ENCODE measurements at places on chromosomes 11 and 22.

DNA sequence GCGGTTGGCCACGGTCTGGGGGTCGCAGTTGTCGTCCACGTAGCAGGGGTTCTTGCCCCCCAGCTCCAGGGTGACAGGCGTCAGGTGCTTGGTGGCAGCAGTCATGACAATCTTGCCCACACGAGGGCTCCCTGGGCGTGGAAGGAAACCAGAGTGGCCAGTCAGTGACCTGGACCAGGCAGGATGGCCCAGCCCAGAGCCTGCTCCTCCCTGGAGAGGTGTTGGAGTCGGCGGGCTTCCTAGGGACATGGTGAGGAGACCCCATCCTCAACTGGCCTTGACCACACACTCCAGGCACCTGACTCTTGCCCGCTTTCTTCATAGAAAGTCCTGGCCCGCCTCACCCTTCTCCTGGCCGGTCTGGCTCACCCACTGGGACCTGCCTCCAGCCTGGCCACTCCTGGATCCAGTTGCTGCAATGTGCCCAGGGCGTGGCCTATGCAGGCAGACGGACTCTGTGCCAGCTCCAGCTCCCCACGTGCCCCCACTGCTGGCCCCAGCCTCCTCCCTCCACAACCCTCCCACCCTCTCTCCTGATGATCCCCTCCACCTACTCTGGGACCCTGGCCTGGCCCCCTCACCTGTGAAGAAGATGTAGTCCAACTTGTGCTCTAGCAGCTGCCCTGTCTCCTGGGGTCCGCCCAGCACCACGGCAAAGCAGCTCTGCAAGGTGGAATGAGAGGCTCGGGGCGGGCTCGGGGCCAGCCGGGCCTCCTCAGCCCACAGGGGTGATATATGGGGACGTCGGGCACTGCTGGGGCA lies 8.7 kb downstream of the ALDH3B2 start:
- DNase-seq: no peak

DNA sequence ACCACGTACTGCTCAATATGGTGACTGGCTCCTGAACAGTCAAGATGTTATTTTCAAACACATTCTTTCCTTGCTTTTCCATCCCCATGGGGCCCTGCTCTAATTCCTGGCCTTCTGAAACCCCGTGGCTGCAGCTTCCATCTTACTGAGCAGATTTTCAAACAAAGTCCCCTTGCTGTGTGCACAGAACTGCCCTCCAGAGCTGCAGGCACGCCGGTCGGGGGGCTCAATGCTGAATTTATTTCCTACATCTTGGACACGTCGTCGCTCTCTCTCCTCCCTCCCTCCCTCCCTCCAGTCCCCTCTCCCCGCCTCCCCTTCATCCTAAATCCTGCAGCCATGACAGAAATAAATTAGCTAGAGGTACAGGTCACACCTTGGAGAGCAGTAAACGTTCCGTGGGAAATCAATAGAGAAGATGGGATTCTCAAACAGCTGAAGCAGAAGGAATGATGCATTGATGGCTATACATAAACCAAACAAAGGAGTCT lies 243.1 kb upstream of the BLID start:
- DNase-seq: no peak

GRCh38 chr11:33825854-33826560 lies 51.7 kb upstream of the FBXO3 start:
- DNase-seq: no peak

DNA sequence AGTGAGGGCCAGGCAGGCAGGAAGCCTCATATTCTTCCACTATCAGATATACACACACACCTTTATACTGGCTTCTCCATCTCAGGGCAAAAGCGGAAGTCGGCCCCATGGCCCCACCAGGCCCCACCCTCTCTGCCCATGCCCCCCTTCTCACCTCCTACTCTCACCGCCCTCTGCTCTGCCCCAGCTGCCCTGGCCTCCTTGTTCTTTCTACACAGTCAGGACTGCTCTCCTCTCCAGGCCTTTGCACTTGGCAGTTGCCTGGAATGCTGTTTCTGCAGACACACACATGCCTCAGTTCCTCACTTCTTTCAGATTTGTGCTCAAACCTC lies 25.3 kb downstream of the OTOG start:
- peak; percentile 16 for DNase-seq

- no peak for DNase-seq
Measured at GRCh38 chr11:11467312-11467711, 114.3 kb upstream of the CSNK2A3 start.

GRCh38 chr11:61972112-61972671 lies 4.8 kb upstream of the FTH1 start:
- peak; percentile 28 for DNase-seq

DNA sequence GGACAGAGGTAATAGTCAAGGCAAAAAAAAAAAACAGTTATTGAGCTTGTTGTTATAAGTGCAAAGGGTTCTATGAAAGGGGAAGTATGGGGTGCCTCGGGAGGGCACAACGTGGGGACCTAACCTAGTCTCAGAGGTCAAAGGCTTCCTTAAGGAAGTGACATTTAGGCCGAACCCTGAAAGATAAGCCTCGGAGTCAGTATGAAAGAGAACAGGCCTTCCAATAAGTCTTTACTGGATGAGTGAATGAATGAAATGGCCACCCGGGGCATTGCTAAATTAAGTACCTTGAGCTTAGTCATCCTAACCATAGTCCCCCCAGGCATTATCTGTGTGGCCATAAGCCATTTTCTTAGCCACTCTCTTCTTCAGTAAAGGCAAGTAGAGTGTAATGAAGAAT lies 19.7 kb downstream of the FLI1 start:
- DNase-seq: no peak

GRCh38 chr11:59247531-59248227 lies 35.0 kb upstream of the MPEG1 start:
- no peak for DNase-seq

DNA sequence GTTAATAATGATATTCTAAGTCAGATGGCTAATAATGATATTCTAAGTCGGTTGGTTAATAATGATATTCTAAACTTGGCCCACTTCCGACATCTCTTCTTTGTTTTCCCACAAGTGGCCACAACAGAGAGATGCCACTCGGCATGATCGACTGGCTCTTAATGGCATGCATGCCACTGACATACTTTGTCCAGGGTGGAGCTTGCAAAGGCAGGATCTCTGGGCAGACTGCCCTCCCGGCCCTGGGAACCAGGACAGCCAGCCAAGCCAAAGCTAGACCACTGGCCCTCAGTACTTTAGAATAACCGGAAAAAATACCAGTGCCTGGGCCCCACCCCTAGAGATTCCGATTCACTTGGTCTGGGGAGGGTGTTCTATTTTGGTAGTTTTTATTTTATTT lies 78.1 kb downstream of the KIAA1671 start:
- no peak for DNase-seq

GRCh38 chr11:35752115-35752514 lies 89.5 kb downstream of the TRIM44 start:
- no peak for DNase-seq

DNA sequence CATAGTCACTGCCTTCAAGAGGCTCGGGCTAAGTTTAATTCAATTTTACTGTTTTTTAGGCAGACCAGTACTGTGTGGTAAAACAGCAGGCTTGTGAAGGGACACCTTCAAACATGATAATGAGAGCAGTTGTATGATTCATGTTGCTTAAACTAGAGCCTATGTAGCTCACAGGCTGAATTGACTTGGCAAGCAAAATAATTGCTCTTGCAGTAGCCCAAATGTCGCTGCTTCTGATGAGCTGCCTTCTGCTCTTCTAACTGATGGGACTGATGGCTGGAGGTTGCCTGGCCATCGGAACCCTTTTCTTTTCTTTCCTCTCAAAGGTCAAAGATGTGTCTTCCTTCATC lies 137.6 kb downstream of the MAML2 start:
- DNase-seq: no peak

DNA sequence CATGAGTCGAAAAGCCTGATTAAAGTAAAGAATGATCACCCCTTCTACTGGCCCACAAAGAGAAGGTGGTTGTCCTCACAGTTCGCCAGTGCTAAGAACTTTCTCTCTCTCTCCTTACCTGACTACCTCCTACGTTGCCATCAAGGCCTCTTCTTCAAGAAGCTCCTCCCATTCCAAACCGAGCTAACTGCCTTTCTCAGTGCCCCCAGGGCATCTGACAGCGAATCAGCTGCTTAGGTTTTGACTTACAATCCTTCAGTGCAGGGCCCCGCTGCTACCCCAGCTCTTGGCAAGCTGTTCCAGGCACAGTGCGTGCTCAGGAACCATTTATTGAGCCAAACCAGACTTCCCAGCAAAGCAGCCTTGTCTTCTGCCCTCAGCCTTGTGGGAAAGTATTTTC lies 5.8 kb downstream of the VSTM5 start:
- no peak for DNase-seq

GRCh38 chr22:33880986-33881385 lies 39.3 kb downstream of the LARGE1 start:
- no peak for DNase-seq

GRCh38 chr22:39851606-39852315 lies 41.8 kb downstream of the ENTHD1 start:
- DNase-seq: no peak

DNA sequence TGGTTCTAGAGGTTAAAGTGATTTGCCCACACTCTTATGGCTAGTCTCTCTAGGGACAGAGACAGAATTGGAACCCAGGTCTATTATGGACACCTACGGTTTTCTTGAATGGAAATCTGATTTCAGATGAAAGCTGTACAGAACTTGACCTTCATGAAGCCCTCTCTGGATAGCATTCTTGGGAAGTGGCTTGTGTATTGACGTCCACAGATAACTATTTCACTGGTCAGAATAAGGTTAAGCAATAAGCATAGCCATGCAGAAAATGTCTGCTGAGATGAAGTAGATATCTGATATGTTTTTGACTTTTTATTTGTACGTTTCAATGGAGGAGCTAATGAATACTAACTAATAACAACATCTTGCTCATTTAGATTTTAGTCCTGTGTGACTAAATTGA lies 1.1 kb downstream of the TLCD5 start:
- DNase-seq: no peak

- no peak for DNase-seq
Measured at GRCh38 chr11:1293619-1294015, 15.8 kb downstream of the TOLLIP start.

DNA sequence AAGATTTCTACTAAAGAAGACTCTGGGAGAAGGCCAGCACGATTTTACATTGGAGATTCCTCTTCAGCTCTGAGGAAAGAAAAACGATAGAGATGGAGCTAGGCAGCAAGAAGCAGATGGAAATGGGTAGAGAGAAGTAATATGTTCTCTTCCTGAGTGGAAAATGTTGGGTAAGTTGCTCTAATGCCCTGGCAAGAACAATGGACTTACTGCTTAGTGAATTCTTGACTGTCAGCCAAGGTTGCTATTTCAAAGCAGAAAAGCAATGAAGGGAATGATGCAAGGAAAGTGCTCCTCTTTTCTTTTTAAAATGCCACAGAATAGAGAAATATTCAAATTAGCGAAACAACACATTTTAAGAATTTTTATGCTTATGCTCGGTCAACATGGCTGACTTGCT lies 38.4 kb upstream of the CWF19L2 start:
- DNase-seq: no peak

DNA sequence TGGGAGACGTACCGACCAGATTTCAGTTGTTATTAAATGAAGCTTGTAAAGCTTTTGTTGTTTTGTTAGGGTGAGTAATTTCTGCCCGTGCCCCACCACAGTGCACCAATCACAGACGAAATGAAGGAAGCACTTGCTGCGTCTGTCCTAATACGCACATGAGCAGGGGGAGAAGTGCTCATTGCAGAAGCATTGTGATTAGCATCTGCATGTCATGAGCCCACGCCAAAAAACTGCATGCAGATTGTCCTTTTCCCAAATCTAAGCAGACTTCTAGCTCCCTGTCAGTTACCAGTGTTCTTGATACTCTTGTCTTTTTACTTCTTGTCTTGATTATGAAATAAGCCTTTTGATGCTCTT lies 15.5 kb downstream of the RBX1 start:
- no peak for DNase-seq

GRCh38 chr11:518463-519202 lies 11.6 kb upstream of the RNH1 start:
- peak; percentile 98 for DNase-seq

GRCh38 chr11:91778758-91779157 lies 445.9 kb upstream of the FAT3 start:
- no peak for DNase-seq

DNA sequence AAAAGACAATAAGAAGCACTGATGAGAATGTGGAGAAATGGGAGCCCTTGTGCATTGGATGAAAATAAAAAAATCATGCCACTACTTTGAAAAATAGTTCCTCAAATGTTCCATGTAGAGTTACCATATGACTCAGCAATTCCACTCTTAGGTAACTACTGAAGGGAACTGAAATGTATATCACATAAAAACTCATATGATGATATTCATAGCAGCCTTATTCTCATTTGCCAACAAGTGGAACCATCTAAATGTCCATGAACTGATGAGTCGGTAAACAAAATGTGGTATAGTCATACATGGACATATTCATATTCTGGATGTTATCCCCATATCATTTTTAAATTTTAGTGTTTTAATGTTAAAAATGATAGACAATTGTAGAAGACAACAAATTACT lies 3.5 kb downstream of the KRTAP5-9 start:
- DNase-seq: no peak

GRCh38 chr11:75471176-75471973 lies 38.4 kb upstream of the KLHL35 start:
- DNase-seq: no peak

- peak; percentile 60 for DNase-seq
Measured at GRCh38 chr11:66070604-66071380, 720 bp downstream of the PACS1 start.

DNA sequence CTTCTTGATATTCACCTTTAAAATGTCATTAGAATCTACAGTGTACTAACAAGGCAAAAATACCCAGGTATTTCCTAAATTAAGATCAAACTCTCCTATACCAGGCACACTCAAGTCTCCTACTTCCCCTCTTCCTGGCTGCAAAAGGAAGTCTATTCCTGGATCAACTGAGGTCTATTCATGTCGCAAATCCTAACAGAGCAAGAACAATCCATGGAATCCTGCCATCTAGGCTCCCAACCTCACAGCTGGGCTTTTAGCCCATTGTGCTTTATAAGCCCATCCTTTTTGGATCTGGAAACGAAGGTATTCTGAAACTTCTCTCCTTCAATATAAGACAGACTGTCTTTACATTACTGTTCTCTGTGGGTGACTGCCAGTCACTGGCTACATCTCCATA lies 161.8 kb downstream of the SOX6 start:
- DNase-seq: no peak

GRCh38 chr11:68472778-68473177 lies 12.2 kb downstream of the PPP6R3 start:
- no peak for DNase-seq

DNA sequence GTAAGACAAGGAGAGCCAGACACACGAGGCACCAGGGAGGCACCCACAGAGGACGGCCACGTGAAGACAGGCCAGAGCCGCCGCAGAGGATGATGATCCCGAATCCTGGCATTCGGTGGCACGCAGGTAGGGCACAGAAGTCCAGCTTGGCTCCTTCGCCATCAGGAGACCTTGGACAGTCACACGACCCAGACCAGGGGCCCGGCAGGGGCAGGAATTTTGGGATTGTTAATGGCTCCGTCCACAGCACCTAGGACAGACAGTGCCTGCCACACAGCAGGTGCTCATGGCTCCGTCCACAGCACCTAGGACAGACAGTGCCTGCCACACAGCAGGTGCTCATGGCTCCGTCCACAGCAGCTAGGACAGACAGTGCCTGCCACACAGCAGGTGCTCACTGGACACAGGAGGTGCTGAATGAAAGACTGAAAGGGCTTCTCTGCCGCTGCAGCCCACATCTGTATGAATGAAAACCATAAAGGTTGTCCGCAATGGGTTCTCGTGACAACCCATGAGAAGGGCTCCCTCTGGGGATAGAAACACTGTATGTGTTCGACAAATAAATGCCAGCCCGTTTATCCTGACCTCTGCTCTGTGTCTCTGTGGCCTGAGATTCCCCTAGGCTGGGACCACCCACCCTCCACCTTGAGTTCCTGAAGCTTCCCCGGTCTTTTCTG lies 341.6 kb downstream of the CTTN start:
- DNase-seq: no peak

All from activated T-cell treated with anti-CD3 and anti-CD28 coated beads, Interleukin-2, amount 50 U/mL, for 24 hours (primary cell).